Breast epithelium (tissue), 4 donors: ENCODE measurements at places on chromosomes 3 and 15. TPM values are rescaled to one million over a fixed set of nuclear protein-coding genes. Genes with fewer than 3 reads are reported as not detected.

The NR1I2 gene
- 0.32 TPM for total RNA-seq

- no peak for DNase-seq
Measured at GRCh38 chr15:97858296-97858695, 102.2 kb upstream of the ARRDC4 start.

DNA sequence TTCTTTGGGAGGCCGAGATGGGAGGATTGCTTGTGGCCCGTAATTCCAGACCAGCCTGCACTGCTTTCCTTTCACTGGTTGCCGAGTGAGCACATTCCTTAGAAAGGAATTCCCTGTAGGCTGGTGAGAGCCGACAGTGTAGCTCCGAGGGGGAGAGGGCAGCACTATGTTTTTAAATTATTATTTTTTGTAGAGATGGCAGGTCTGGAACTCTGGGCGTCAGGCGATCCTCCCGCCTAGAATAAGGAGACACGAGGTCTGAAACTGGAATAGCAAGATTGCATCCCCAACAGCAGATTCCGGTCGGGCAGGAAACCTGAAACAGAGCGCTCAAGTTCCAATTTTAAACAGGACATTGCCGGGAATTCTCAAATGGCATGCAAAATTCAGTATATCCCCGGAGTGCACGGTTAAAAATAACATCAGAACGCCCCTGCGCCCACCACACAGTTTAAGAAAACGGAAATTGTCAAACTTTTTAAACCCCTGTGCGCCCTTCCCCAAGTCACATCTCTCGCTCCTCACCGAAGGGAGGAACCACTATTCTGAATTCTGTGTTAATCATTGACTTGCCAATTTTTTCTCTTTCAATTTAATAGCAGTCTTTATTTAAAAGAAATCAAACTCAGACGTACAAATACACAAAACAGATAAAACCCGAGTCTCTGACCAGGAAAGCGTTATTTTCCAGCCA, 643 bp upstream of the RNU5B-1 start:
- peak; percentile 67 for DNase-seq

DNA sequence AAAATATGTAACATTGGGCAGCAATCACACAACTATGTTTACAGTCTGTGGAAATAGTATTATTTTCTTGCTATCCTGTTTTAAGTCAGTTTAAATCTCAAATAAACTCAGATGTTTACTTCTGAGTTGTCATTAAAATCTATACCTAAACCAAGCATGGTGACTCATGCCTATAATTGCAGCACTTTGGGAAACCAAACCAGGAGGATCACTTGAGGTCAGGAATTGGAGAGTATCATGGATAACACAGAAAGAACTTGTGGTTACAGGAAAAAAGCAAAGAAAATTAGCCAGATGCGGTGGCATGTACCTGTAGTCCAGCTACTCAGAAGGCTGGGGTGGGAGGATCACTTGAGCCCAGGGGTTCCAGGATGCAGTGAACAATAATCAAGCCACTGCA, 631.6 kb upstream of the EPHA6 start:
- no peak for DNase-seq
